ENCODE measurements at places on chromosomes 5 and 9.

GRCh38 chr5:34789021-34789531, 49.9 kb upstream of the TTC23L start:
- peak; percentile 29 for DNase-seq

DNA sequence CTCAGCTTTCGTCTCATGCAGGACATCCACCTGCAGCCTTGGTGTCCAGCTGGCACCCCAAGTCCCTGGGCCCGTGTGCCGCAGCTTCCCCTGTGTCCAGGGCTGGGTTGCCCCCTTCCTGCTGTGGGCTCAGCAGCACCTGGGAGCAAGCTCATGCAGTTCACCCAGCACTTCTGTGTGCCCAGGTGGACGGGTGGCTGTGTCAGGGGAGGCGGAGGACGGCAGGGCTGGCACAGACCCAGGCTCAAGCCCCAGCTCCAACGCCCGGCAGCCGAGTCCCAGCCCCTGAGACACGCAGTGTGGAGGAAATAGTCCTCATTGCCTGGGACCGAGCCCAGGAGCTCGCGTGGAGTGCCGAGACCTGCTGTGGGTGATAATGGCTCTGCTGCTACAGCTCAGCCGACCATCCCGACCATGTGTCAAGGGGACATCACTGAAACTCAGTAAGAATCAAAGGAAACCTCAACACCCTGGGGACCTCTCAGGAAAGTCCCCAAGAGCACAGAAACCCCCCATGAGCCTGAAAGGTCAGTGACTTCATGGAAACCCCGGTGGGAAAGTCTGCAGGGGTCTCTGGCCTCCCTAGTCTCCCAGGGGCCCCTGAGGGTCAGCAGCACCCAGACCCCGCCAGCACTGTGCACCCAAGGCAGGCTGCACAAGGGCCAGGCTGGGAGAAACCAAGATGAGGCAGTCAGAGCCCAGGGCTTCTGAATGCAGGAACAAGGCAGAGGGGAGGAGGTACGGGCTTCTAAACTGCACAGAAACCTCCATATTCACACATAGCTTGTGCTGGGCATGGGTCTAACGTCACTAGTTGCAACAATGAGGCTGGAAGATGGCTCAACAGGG, 38.8 kb downstream of the LPCAT1 start:
- no peak for DNase-seq

- peak; percentile 90 for DNase-seq
These were observed 13.8 kb downstream of the GSN start for GRCh38 chr9:121281614-121282276.

DNA sequence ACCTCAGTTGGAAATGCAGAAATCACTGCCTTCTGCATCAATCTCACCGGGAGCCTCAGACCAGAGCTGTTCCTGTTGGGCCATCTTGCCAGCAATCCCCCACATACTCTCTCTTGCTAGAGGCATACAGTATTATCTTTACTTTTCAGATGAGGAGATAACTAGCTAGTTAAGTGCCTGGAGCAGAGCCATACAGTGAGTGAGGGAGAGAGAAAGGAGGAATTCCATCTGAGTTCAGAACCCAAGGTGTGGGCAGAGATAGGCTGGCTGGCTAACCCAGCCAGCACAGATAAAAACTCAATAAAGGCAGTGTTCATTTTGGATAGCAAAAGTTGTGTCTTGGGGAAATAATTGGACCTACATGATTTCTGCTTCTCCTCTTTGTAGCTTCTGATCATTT, 268.0 kb upstream of the KIF2A start:
- no peak for DNase-seq

- DNase-seq = no peak
These were observed 1.0 kb downstream of the AQP3 start for GRCh38 chr9:33446240-33446945.

DNA sequence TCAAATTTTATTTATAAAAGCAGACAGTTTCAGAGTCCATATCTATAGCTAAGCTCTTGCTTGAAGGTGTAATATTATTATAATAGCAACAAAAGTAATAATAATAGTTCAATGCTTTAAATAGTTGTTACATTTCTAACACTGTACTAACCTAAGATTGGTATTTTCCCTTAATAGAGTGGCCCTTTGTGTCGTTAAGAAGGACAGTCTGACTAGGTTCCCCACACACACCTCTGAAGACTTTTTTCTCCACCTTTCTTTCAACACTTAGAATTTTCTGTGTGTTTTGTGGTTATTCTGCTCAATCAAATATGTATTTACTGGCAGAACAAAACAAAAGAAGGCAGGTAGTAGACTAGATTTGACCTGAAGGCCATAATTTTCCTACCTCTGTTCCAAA, 223.2 kb upstream of the ACO1 start:
- no peak for DNase-seq

DNA sequence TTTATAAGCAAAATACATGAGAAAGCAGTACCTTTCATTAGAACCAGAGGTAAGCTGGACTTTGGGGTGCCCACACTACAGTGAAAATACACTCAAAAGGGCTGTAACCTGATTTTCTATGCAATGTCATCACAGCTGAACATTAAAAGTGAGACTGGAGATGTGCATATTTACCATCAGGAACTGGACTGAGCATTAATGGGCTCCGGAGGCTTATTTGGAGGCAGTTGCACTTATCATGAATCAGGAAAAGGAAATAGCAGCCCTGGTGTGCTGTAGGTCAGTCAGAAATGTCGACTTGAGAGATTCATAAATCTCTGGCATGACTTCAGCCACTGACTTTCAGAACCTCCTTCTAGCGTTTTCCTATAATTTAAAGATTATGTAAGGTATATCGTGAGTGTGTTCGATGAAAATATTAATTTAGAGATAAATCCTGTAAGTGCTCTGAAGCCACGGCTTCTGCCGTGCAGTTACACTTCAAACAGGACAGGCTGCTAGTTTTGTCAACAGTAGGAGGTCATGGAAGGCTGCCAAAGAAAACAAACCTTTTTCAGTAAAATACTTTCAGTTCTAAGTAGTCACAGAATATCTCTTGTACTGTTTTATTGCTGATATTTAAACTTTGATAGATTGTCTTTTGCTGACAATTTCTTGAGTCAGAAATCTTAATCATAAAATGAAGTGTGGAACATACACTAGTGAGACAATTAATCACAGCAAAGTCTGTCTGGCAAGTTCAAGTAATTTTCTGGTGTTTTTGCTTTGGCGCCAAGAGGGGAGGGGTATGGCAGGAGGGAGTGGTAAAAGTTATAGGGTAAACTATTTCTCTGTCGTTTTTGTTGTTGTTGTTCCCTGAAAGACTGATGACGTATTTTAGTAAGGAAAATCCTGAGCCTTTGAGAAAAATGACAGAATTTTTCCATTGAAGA, 939.7 kb downstream of the NR2F1-AS1 start:
- DNase-seq = peak; percentile 66

- DNase-seq = peak; percentile 76
These were observed 198.6 kb downstream of the TLE1 start for GRCh38 chr9:81490605-81491331.

- DNase-seq = peak; percentile 79
These were observed 98.4 kb downstream of the ADRB2 start for GRCh38 chr5:148924817-148925216.

DNA sequence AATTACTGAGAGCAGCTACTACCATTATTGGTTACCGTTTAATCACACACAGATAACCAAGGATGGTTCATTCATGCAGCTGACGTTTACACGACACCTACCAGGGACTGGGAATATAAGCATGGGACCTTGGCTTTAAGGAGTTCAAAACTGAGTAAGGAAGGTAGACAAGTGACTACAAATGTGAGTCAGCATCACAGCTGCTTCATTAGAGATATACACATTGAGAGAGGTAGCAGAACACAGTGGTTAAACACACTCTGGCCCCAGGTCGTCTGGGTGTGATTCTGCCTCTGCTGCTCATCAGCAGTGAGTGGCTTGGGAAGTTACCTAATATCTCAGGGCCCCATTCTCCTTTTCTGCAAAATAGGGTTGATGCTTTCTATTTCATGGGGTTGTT, 268.6 kb downstream of the NR3C1 start:
- peak; percentile 50 for DNase-seq

GRCh38 chr9:89841456-89841855, 236.6 kb downstream of the GADD45G start:
- no peak for DNase-seq

GRCh38 chr5:75678155-75678554, 39.1 kb downstream of the POC5 start:
- no peak for DNase-seq

GRCh38 chr5:149297340-149298025, 25.8 kb downstream of the AFAP1L1 start:
- DNase-seq = no peak

- DNase-seq = peak; percentile 44
These were observed 6.5 kb downstream of the EGFL7 start for GRCh38 chr9:136668983-136669790.

DNA sequence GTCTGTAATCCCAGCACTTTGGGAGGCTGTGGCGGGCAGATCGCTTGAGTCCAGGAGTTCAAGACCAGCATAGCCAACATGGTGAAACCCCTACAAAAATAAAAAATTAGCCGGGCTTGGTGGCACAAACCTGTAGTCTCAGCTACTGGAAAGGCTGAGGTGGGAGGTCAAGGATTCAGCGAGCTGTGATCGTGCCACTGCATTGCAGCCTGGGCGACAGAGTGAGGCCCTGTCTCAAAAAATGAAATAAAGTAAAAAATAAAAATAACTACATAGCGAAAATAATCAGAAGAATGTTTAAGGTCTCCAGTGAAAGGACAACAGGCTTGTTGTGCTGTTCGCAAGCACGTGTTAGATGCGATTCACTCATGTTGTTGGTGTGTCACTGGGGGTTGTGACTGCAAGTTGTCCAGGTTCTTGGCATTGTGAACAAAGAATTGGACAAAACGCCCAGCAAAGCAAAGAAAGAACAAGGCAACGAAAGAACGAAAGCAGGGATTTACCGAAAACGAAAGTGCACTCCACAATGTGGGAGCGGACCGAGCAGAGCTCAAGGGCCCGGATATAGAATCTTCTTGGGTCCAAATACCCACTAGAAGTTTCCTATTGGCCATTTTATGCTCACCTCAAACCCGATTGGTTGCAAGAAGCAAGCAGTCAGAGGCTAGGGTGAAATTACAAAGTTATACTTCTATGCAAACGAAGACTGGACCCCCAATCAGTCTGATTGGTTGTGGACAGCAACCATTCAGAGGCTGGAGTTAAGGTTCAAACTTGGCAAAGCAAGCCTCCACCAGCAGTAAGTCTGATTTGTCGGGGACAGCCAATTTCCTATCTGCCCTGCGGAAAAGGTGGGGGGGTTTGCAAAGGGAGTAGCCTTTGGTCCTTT, 844 bp upstream of the MCCC2 start:
- DNase-seq = no peak

DNA sequence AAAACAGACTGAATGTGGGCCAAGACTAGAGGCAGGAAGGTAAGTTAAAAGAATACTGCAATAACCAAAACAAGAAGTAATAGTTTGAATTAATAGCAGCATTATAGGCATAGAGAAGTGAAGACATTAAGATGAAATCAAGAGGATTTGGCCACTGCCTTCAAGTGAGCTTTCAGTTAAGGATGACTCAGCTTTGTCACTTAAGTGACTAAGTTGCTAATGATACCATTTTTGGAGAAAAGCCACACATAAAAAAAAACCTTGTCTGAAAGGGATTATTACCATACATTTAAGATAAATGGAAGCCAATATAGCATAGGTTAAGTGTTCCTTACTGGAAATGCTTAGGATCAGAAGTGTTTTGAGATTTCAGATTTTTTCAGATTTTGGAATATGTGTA, 57.0 kb downstream of the ECPAS start:
- DNase-seq = peak; percentile 52

DNA sequence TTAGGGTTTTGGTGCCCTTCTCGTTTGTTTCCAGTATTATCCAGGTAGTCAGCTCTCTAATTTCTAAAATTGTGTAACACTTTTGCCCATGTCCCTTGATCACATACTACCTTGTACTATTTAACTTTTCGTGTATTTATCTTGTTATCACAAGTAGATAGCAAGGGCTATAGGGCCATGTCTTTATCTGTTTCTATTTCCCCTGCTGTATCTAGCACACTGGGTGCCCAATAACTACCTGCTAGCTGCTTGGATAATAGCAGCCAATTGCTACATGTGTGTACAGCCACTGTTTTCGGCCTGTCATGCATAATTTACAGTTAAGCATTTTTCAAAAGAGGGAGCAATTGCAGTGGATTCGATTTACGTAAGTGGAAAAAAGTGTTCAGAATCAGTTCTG, 64.8 kb upstream of the TNFAIP8 start:
- DNase-seq = no peak

- DNase-seq = peak; percentile 36
These were observed at the start of gene ARL10 for GRCh38 chr5:176365351-176366231. Gene ARL10, plus strand, starts transcription at chr5:176365487. Its CDS starts 77 bp downstream, at chr5:176365564.

GRCh38 chr5:33612386-33612785, 171.6 kb downstream of the TARS1 start:
- peak; percentile 28 for DNase-seq

DNA sequence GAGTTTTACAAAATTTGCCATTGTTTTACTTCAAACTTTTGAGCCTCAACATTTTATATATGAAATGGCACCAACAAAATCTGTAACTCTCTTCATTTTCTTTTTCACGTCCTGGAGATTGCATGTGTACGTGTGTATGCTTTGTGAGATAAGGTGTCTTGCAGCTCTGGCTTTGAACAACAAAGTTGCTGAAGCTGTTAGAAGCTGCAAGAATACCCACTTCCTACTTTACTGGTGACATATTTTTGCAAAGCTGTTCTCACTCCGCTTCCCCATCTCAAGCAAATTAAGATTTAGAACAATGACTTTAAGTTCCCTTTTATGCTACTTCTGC, 41.8 kb downstream of the FYB1 start:
- no peak for DNase-seq
